ENCODE measurements at places on chromosomes 16 and 17.

DNA sequence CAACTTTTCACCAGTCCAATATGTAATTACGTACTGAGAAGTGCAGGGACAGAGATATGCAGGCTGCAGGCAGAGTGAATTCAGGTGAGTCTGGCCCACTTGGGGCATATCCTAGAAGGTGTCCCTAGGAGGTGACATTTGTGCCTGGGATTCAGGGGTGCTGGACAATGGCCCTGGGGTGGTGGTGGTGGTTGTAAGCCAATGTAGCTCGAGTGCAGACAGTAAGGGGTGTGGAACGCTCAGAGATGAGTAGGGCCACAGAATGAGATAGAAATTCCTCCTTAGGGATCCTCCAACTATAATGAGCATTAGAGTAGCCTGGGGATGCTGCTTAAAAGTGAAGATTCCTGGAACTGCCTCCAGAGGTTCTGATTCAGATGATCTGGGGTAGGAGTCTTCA is 221.7 kb upstream of the MPHOSPH6 start:
- DNase-seq = no peak

GRCh38 chr16:47258874-47259461 is 115.2 kb upstream of the NETO2 start:
- no peak for DNase-seq

- peak; percentile 44 for DNase-seq
These were observed 85.1 kb upstream of the TBX2 start for GRCh38 chr17:61314368-61315078.

- DNase-seq = no peak
These were observed 330.3 kb downstream of the BCAS3 start for GRCh38 chr17:61007980-61008379.

- DNase-seq = no peak
These were observed 28.2 kb downstream of the BCO1 start for GRCh38 chr16:81266680-81267095.

DNA sequence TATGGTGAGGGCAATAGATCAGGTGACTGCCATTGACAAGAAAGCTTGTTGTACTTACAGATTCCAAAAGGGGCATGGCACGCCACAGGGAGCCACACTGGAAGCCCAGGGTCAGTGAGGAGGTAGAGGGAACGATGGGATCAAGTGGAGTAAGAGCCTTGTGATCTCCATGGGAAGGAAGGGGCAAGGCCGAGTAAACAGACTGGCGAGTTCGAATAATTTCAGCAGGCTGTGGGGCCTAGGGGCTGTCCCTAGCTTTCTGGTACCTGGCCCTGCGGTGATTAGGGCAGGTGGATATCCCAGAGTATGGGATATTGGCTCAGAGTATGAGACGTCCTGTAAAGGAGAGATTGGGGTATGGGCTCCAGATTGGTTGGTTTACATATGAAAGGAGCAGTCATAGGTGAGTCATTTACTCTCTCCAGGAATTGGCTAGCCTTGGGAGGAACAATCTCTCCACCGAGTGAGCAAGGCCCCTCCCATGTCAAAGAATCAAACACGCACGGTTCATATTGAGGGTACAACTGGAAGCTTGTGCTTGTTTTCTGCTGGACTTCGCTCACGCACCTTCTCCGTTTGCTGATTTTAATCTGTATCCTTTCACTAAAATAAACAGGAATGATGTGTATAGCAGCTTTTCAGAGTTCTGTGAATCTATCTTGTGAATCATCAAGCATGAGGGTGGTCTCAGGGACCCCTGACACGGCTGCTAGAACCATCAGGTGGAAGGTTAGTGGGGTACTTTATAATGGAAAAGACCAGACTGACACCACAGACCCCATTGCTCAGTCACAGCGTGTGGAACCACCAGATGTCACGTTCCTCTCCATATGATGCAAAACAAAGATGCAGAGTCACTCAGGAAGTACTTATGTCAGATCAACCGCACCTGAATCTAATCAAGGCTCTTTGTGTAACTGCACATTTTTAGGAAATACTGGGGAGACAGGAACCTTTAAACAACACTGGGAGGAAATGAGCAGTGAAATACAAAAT is 27.9 kb downstream of the GABARAPL2 start:
- no peak for DNase-seq

Measured in C1 segment of cervical spinal cord (tissue), 14 donors.